ENCODE measurements at places on chromosomes 12 and 14. TPM values are rescaled to one million over a fixed set of nuclear protein-coding genes. Genes with fewer than 3 reads are reported as not detected.

- no peak for ATAC-seq
Measured at GRCh38 chr12:29971446-29971845, 187.7 kb upstream of the TMTC1 start.

The AKAP3 gene
- total RNA-seq, result 0.32 TPM

- ATAC-seq, result no peak
Measured at GRCh38 chr12:45191239-45191638, 24.7 kb upstream of the ANO6 start.

GRCh38 chr12:77893918-77894317 is 63.2 kb downstream of the NAV3 start:
- no peak for ATAC-seq

The NKX2-8 gene
- total RNA-seq, result 2.4 TPM

GRCh38 chr14:67553547-67553946 is 20.5 kb downstream of the PLEKHH1 start:
- no peak for ATAC-seq

DNA sequence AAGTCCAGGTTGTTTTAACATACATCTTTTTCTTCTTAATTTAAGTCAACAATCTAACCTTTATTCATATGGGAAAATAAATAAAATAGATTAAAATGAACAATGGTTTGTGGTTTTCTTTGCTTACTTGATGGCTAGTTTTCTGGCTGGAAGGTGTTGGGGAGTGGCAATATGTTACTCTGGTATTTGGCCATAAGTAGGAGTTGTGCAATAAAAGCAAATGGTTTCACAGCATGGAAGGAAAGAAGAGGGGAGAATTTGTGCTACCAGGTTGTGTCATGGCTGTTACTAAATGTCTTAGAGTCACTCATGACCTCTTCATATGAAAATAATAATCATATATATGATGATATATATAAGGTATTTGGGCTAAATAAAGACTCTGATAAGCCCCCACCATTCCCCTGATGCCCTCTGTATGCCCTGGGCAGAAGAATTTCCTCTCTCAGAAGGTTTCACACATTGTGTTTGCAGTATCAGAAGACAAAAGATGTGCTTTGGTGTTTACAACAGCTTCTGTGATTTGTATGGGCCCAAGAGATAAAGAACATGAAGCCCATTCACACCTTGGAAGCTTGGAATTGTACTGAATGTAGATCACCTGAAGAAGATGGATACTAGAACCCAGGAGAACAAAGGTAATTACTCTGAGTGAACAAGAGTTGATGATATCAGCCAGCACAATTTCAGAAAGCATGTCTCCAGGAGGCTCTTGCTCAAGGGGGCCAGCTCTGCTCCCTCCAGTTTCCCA is 160.9 kb downstream of the ALG10B start:
- ATAC-seq, result no peak

GRCh38 chr14:23557521-23557920 is 1.4 kb downstream of the THTPA start:
- ATAC-seq, result no peak

The OAS2 gene
- 20.6 TPM for total RNA-seq

GRCh38 chr12:84502907-84503787 is 409.5 kb downstream of the SLC6A15 start:
- ATAC-seq, result peak; percentile 85

The RHEBL1 gene
- total RNA-seq, result 0.44 TPM

DNA sequence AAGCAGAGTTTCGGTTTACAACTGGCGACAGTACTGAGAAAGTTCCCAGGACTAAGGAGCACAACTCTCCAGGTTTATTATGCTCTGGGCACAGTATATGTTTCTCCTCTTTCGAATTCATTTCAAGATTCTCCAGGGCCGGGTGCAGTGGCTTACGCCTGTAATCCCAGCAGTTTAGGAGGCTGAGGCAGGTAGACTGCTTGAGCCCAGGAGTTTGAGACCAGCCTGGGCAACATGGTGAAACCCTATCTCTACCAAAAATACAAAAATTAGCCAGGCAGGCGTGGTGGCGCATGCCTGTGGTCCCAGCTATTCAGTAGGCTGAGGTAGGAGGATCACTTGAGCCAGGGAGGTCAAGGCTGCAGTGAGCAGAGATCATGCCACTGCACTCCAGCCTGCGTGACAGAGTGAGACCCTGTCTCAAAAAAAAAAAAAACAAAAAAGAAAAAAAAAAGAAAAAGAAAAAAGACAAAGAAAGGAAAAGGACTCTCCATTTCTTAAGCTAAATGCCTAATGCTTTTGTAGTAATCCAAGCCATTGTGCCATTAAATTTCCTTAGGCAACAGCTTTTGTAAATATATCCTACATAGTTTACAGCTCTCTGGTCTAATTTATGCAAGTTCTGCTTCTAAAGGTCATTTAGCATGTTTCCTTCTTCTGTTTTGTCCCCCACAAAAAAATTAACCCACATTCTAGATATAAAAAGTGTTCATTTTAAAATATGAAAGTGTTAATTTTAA is 34.8 kb downstream of the ATL1 start:
- ATAC-seq, result no peak

The SLC5A8 gene
- total RNA-seq, result not detected

The HOXC9 gene
- 1.2 TPM for total RNA-seq

- ATAC-seq, result no peak
Measured at GRCh38 chr14:52558688-52559087, 6.1 kb downstream of the GPR137C start.

- no peak for ATAC-seq
Measured at GRCh38 chr14:76760331-76761135, 735 bp upstream of the VASH1 start.

- no peak for ATAC-seq
Measured at GRCh38 chr12:91171476-91171875, 11.1 kb downstream of the DCN start.

The CD69 gene
- total RNA-seq, result 0.68 TPM

GRCh38 chr12:89661706-89662330 is 46.8 kb downstream of the ATP2B1 start:
- ATAC-seq, result no peak

DNA sequence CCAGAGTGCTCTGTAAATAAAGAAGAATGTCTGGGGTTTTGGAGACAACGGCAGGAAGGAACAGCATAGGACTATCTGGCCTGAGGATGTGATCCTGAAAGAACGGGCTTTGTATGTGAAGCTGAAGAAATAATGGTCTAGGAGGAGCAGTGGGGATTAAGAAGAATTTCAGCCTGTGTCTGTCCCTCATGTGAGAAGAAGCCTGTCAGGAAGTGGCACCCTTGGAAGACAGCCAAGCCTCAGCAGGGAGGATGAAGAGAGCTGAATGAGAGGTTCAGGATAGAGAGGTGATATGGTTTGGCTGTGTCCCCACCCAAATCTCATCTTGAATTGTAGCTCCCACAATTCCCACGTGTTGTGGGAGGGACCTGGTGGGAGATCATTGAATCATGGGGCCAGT is 56.9 kb upstream of the TCL1A start:
- no peak for ATAC-seq

The OR6C2 gene
- total RNA-seq, result 0.12 TPM

The POP5 gene
- 26.2 TPM for total RNA-seq

DNA sequence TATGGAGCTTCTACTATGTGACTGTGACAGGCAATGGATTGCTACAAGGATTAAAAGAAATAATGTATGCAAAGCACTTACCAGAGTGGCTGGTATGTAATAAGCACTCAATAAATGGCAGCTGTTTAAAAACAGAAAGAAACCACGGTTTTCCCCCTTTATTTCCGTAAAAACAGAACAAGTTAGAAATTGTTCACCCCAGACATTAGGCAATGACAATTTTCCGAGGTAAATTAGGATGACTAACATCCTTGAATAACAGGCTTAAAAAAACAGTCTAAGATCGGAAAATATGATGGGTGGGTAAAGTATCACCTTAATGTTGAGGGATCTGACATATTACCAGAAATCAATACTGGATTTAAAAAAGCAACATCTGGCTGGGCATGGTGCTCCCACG is 20.9 kb upstream of the CNIH1 start:
- ATAC-seq, result no peak

DNA sequence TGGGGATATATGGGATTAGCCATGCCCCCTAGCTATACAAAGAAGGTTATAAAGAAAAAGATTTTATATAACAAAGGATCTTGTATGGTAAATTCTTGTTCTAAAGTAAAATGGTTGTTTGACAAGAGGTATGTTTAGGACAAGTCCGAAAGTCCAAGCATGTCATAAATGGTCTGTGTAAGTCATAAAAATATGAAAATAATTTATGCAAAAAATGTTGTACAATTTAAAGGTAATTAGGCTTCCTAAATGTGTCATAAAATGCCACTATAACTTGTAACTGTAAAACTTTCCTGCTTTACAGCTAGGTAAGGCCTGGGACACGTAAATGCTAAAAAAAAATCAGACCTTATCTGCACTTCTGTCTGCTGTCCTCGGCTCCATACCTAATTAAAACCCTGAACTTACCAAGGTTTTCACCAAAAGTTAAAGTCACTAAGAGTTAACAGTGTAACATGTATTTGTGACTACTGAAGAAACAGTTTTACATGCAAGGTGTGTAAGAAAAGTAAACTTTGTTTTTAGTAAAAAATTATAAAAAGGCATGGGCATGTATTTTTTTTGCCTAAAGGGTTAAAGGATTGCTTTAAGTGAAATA is 110.0 kb upstream of the RESF1 start:
- ATAC-seq, result no peak

The KRT77 gene
- total RNA-seq, result not detected

DNA sequence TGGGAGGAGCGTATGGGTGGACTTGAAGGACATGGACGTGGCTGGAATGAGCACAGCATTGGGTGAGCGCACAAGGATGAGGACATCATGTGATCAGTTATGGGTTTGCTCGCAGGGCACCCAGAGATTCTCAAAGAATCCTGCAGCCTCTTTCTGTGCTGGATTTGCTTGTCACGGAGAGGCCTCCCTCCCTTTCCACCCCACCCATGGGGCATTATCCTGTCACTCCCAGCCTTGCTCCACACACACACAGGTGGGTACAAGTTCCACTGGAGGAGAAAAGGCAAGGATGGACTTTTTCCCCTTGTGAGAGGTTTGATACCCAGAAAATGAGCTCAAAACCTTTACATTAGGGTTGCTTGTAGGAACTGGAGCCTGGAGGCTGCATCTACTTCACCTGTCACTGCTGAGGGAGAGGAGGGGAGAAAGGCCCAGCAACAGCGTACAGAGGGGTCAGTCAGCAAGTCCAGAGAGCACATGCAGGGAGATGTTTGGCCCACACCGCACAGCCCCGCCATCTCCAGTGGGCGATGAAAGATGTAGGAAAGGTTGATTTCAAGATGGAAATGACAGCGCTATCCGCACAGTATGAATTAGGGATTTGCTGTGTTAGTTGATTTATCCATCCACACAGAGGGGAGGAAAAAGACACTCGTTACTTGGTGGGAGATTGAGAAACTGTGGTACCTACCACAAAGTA is 112.7 kb downstream of the GCH1 start:
- ATAC-seq, result no peak

The DEPDC4 gene
- 0.68 TPM for total RNA-seq

- ATAC-seq, result no peak
Measured at GRCh38 chr12:94767956-94768355, 117.6 kb upstream of the TMCC3 start.

- ATAC-seq, result no peak
Measured at GRCh38 chr12:130764475-130765185, 48.5 kb upstream of the RIMBP2 start.

DNA sequence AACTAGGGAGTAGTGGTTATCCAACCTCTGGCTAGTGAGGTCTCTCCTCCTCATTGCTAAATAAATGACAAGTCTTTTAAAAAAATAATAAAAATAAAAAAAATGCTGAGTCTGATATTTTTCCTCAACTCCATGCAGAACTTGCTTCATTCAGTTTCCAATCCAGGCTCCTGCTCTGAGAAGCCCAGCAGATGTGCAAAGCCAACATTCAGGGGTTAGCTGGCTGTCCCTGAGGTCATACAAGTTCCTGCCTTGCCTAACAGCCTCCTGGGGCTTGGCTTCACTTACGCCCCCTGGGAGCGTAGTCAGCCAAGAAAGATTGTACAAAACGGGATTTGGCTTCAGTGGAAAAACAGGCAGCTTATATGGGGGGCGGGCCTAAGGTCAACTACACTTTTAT is 23.3 kb downstream of the RTRAF start:
- ATAC-seq, result no peak

- ATAC-seq, result peak; percentile 54
Measured at GRCh38 chr12:58919231-58920101, 838 bp downstream of the LRIG3 start.

DNA sequence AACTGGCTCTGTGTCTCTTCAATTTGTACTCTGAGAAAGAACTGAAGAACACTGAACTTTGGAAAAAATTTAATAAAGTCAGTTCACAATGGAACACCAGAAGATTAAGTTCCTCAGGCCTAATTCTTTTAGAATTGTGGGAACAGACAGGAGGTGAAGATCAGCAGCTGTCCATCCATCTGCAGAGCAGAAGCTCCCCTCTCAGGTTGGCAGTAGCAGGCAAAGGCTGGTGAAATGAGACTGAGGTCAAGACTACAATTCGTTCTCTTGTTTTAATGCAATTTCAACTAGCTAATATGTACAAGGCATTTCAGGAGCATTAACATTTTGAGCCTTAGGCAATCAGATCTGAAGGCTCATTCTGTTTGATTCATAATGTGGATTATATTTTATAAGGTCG is 10.3 kb upstream of the TRHDE start:
- no peak for ATAC-seq

- ATAC-seq, result peak; percentile 82
Measured at GRCh38 chr14:68577802-68578541, 214.9 kb downstream of the ZFP36L1 start.

DNA sequence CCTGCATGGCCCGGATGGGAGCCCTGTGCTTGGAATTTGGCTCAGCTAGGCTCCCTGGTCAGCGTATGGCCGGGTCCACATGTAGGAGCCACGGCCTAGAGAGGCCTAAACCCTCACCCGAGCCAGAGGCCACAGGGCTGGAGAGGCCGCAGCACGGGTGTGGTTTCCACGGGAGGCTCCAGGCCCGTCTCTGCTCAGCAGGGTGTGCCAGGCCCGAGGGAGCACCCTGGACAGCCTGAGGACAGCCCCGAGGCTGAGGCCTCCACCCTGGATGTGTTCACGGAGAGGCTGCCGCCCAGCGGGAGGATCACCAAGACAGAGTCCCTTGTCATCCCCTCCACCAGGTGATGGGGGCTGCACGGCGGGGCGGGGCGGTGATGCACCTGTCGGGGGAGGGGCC is 17.6 kb upstream of the TEX22 start:
- no peak for ATAC-seq

DNA sequence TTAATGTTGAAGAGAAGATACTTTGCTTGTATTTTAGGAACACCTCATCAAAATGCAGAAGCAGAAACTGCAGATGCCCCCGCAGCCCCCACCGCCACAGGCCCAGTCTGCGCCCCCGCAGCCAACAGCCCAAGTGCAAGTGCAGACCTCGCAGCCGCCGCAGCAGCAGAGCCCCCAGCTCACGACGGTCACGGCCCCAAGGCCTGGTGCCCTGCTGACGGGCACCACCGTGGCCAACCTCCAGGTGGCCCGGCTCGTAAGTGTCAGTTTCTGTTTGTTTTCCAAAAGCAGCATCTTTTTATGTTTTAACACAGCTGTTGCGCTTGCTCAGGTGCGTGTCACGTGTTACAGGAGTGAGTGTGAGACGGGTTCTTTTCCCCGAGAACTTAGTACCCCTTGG is 79.5 kb downstream of the DDX51 start:
- ATAC-seq, result no peak

GRCh38 chr14:36655963-36656686 is 5.5 kb upstream of the PAX9 start:
- peak; percentile 39 for ATAC-seq

- no peak for ATAC-seq
Measured at GRCh38 chr14:92464716-92465115, 48.9 kb upstream of the RIN3 start.

Data from esophagus mucosa (tissue), 1 donor.